Activated naive CD8-positive, alpha-beta T cell treated with anti-CD3 and anti-CD28 coated beads, Interleukin-2, amount 50 U/mL, for 24 hours (primary cell): ENCODE measurements at places on chromosomes 2 and 18.

- no peak for DNase-seq
Measured at GRCh38 chr2:3176869-3177255, 200.8 kb downstream of the EIPR1 start.

DNA sequence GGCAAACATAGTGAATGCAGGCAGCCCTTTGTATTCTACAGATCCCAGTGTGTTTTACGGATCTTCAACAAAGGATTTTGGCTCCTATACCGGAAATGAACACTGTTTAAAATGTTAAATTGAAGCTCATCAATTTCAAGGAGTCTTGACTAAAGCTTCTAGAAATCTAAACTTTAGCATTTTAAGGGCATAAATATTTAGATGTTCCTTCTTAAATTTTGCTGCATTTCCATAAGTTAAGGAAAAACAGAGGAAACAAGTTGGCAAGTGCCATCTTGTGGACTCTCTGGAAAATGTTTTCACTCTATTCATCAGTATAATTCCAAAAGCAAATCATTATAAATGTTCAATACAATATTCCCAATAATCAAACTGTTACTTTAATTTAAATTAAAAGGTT lies 19.6 kb downstream of the CHN1 start:
- DNase-seq: no peak

- no peak for DNase-seq
Measured at GRCh38 chr2:174048243-174048642, 83.1 kb upstream of the SP3 start.

DNA sequence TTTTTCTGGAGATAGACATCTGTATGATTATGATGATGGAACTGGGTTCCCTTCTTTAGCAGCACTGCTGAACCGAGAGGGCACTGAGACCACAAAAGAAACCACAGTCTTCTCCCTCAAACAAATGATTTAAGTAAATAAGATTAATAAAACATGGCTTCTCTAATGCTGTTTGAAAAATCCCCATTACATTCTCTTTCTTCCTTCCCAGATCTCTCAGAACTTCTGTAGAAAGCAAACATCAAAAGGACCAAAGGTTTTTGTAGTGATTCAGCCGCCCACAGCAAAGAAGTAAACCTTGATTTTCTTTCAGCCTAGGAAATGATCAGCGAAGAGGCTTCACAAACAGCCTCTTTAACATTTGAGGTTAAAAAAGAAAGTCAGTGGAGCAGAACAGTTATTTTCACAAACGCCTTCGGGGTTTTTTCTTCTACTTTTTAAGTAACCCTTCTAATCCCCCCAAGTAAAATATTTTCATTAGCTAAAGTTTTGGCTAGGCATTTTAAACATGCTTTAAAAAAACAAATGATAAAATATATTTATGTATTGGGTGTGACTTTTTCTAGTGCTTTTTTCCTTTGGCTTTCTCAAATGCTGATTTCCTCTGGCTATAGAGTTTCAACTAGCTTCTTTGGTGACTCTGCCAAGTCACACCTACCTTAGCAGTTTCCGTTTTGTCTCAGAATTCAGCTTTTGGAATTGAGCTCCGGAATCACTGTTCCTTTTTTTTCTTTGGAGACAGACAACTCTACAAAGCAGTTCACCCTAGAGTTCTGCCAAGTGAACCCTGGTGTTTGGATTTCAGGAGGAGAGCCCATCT lies 89.6 kb downstream of the UPP2 start:
- DNase-seq: peak; percentile 16

- no peak for DNase-seq
Measured at GRCh38 chr2:237695201-237695780, 67.9 kb downstream of the LRRFIP1 start.

DNA sequence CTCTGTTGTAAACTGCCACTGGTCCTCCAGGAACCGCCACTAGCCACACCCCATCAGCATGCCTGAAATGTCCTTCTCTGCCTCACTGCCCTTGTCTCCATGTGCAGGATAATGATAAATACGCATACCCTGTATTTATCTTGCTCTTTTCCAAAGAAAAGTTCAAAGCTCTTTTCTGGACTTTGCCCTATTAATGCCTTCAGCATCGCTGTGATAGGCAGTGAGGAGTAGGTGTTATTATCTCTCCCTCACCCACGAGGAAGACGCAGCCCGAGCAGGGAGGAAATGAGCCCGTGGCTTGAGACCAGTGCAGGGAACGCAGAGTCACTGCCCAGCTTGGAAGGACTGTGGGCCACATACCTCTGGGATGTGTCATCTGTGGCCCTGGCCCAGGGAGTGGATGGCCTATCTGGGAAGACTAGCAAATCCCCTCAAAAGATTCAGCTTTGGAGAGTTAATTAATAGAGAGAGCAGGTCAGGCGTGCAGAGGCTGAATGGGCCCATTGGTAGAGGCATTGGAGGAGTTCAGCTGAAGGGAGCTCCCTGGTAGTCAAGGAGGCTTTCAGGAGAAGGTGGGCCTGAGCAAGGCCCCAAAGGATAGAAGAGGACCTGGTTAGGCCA lies 39.5 kb upstream of the MCFD2 start:
- DNase-seq: no peak

DNA sequence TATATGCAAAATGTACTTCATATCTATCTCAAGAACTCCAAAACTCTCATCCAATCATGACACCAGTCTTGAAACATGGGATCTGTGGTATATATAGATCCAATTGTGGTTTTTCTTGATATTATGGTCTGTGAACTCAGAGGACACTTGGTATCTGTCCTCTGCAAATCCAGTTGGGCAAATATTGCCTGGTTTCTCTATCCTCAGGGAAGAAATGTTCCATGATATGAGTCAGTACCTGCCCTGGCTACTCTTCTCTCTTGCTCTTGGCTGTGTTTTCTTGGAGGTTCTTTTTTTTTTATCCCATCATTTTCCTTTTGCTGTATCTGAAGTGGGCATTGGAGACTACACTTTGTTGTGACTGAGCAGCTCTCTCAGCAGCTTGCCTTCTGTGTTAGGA lies 10.9 kb downstream of the NBEAL1 start:
- DNase-seq: no peak

- no peak for DNase-seq
Measured at GRCh38 chr18:56307354-56308170, 330.8 kb downstream of the TXNL1 start.

GRCh38 chr18:67600181-67601180 lies 84.0 kb upstream of the DSEL start:
- no peak for DNase-seq

- DNase-seq: no peak
Measured at GRCh38 chr2:241640165-241640795, 2.8 kb downstream of the ATG4B start.

GRCh38 chr2:176473177-176473576 lies 203.9 kb downstream of the MTX2 start:
- no peak for DNase-seq

GRCh38 chr18:9353596-9353995 lies 19.0 kb downstream of the TWSG1 start:
- DNase-seq: no peak

- no peak for DNase-seq
Measured at GRCh38 chr2:12679550-12680072, 37.1 kb upstream of the TRIB2 start.

GRCh38 chr2:53018825-53019425 lies 748.7 kb upstream of the CHAC2 start:
- DNase-seq: no peak

DNA sequence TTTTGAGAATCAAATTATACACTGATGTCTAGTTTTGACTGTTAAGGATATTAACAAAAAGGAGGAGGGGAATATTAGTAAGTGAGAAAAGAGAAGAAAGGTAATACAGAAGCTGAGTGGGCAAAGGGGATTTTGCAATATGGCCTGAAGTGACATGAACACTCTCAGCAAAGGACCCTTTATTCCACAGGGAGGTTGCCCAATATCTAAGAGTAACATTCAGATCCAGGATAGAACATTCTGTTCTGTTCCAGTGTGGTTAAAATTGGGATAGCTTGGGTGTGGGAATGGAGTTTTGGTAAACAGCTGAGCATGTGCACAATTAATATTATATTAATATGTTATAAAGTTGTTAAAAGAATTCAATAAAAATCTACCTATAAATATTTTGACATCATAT lies 120.1 kb downstream of the ZNF385B start:
- no peak for DNase-seq

- DNase-seq: no peak
Measured at GRCh38 chr2:147161746-147162145, 683.1 kb upstream of the ACVR2A start.

- DNase-seq: no peak
Measured at GRCh38 chr18:76522122-76522503, 27.1 kb upstream of the ZNF516 start.

DNA sequence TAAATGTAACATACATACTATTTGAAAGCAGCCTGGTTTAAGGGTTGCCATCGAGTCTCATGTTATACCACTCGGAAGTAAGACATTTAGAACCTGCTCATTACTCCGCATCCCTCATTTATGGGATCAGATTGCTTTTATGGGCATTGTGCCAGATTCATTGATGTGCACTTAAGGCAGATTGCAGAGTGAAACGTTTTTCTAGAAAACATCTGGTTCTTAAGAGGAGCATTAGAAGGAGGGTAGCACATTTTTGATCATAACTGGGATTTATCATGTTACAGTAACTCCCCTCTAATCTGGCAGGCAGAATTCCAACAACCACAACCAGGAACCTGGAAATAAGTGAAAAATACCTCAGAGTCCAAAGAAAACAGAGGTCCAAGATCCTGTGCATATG lies 74.2 kb upstream of the GALNT3 start:
- no peak for DNase-seq

GRCh38 chr2:20650393-20650876 lies 463 bp downstream of the HS1BP3 start:
- DNase-seq: no peak

DNA sequence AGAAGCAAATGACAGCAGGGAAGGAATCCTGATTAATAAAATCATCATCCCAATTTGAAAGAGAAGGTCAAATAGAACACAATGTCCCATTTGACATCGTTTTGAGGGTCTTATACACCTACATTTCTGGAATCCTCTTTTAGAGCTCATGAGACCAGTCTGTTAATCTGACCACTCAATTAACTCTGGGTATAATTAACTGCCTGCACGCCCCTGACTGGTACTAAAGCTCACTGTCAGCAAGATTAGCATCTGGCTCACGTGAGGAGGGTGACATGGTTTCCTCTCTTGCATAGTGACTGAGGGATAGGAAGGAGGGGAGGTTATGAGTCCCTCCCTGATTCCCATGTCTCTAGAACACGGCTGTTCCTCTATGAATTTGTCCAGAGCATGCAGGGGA lies 124.3 kb downstream of the ICOS start:
- DNase-seq: no peak
